ENCODE measurements at places on chromosomes 12 and 14.

DNA sequence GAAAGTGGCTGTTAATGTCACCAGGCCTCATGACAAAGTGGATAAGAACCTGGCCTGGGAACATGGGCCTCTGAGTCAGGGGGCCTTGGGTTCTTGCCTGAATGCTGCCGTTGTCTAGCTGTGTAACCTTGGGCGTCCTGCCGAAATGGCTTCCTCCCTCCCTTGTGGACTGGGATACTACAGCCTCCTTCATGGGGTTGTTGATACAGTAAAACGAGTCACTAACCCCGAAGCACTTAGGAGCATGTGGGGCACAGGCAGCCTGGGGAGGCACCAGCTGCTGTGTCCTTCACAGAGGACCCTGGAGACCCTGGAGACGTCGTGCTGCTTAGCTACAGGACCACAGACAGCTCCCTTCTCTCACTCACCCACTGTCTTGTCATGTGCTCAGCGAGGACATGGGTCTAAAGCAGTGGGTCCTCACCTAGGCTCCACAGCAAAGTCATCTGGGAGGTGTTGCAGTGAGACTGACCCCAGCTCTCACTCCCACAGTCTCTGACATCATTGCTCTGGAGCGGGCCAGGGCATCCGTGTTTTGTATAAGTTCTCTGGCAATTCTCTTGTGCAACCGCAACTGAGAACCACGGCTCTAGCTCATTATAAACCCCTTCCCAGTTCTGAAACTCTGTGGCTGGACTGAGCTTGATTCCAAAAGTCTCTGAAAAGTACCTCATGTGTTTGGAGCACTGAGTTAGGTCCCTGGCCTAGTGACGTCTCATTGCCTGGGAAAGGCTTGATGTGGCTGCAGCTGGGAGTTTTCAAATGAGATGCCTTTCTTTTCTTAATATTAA, 42.1 kb downstream of the SERPINA3 start:
- peak; percentile 34 for DNase-seq

DNA sequence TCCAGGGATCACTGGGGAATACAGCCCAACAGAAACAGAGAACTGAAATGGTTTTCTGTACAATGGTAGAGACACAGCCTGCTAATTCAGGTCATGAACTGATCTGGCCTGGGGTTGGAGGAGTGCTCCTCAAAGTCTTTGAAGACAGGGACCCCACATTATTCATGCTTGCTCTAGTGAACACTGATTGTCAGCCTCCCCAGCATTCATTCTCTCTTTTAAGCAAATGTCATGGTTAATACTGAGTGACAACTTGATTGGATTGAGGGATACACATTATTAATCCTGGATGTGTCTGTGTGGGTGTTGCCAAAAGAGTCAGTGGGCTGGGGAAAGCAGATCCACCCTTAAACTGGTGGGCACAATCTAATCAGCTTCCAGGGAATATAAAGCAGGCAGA, 288.4 kb upstream of the NOS1 start:
- DNase-seq = no peak

- no peak for DNase-seq
Measured at GRCh38 chr12:86137936-86138335, 118.3 kb downstream of the MGAT4C start.

- DNase-seq = no peak
Measured at GRCh38 chr14:36362648-36363047, 42.2 kb upstream of the MBIP start.

GRCh38 chr12:20716985-20717384, 21.9 kb downstream of the SLCO1C1 start:
- DNase-seq = no peak

DNA sequence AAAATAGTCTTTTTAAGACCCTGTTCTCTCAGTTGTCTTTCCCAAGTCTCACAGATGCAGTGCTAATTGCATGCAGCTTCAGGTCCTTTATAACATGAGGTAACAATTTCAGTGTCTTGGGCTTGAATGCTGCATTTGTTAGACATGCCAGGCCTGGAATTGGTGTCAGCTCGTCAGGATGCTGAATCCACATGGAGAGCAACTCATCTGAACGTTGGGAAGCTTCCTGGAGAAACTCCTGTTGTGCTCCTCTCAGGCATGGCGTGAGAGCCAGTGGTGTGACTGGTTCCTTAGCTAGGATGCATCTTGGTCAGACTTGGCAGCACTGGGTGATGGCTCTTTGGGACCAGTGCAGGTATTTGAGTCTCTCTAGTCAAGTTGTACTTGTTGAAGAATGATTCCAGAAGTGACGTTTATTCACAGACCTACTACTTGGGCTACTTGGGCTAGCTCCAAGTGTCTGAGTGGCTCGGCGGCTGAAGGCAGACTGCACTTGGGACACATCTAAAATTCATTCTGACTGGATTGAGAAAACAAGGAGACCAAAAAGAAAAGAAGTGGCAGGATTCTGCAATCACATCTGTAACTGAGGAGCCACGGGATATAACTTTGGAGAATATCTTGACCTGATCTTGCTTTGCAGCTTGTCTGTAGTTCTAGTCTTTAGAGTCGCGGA, 134.8 kb upstream of the ARHGAP5 start:
- DNase-seq = no peak

GRCh38 chr14:75428230-75429104, 645 bp downstream of the JDP2 start:
- DNase-seq = no peak

- no peak for DNase-seq
Measured at GRCh38 chr14:62546862-62547474, 498.3 kb downstream of the KCNH5 start.

GRCh38 chr12:65462484-65462883, 184.0 kb downstream of the MSRB3 start:
- no peak for DNase-seq

- DNase-seq = no peak
Measured at GRCh38 chr12:4215229-4216186, 58.1 kb upstream of the CCND2 start.

DNA sequence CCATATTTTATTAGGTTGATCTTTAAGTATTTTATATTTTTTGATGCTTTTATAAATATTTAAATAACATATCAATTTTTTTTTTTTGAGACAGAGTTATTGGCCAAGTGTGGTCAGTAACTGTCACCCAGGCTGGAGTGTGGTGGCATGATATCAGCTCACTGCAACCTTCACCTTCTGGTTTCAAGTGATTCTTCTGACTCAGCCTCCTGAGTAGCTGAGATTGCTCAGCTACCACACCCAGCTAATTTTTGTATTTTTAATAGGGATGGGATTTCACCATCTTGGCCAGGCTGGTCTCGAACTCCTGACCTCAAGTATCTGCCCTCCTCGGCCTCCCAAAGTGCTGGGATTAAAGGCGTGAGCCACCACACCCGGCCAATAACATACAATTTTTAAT, 71.1 kb downstream of the FUT8 start:
- no peak for DNase-seq

DNA sequence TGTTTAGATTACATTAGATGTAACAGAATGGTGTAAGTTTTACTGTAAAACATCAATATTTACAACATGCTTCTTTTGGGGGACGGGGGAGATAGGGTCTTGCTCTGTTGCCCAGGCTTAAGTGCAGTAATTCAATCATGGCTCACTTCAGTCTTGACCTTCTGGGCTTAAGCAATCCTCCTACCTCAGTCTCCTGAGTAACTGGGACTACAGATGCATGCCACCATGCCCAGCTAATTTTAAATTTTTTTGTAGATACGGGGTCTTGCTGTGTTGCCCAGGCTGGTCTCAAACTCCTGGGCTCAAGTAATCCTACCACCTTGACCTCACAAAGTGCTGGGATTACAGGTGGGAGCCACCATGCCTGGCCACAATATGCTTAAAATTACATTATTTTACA, 23.8 kb downstream of the TUBA1A start:
- DNase-seq = no peak

GRCh38 chr12:40149673-40150260, 43.9 kb upstream of the SLC2A13 start:
- no peak for DNase-seq

DNA sequence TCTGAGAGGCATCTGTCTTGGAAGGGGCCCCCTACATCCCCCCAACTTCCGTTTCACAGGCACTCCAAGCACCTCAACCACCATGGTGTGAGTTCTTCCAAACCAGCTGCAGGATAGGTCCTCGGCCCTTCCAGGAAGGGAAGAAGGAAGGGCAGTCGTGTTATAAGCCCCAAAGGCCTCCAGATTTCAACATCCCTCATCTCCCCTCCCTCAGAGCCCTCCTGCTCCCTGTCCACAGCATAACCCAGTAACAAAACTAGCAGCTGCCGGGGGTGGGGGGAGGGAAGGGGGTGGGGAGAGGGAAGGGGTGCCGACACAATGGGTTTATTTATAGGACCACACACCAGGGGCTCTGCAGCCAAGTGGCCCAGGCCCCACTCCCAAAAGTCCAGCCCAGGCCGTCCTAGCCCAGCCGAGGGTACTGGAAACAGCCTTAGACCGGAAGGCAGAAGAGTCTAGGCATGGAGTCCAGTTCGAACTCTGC, 18.3 kb downstream of the NCKAP5L start:
- DNase-seq = no peak

GRCh38 chr14:75627406-75627805, 33.3 kb downstream of the ERG28 start:
- no peak for DNase-seq

DNA sequence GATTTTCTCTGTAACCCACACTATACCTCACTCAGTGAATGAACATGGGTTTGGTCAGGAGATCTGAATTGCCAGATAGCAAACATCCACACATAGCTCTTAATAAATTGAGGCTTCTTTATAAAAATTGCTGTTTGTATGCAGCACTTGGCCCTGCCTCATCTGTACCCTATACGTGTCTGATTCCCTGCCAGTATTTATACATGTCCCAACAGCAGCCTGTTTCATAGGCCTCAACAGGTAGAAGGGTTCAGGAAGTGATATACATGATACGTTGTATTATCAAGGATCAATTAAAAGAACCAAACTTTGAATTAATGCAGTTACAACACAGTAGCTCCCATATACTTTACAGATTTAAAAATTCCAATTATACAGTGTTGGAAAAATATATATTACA, 32.3 kb downstream of the RASSF9 start:
- no peak for DNase-seq

DNA sequence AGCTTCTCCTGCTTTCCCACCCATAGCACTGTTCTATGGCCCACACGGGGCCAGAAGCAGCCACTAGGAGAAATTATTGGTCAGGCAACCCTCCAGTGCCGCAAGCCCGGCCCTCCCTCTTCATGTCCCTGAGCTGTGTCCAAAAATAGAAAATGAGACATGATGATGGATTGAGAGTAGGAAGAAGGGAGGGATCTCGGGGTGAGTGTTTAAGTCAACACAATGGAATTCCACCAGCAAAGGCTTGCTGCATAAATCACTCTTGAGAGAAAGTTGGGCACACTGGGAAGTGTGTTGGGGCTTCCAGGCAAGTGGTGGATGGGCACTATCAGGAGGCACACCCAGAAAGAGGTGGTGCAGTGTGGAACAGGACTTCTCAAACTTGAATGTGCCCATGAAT, 94.2 kb downstream of the LLPH start:
- DNase-seq = no peak

GRCh38 chr14:51547260-51547659, 104.5 kb upstream of the FRMD6 start:
- DNase-seq = no peak

- DNase-seq = no peak
Measured at GRCh38 chr12:95976416-95976832, 19.7 kb downstream of the HAL start.

- DNase-seq = no peak
Measured at GRCh38 chr14:68451696-68452373, 341.0 kb downstream of the ZFP36L1 start.

DNA sequence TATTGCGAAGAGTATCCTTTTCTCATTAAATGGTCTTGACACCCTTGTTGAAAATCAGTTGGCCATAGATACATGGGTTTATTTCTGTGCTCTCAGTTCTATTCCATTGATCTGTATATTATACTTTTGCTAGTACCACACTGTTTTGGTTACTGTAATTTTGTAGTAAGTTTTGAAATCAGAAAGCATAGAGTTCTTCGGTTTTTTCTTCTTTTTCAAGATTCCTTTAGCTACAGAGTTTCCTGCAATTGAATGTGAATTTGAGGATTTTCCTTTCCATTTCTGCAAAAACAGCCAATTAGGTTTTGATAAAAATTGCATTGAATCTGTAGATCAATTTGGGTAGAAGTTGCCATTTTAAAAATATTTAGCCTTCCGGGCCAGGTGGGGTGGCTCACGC, 60.2 kb downstream of the ARHGAP5 start:
- no peak for DNase-seq

DNA sequence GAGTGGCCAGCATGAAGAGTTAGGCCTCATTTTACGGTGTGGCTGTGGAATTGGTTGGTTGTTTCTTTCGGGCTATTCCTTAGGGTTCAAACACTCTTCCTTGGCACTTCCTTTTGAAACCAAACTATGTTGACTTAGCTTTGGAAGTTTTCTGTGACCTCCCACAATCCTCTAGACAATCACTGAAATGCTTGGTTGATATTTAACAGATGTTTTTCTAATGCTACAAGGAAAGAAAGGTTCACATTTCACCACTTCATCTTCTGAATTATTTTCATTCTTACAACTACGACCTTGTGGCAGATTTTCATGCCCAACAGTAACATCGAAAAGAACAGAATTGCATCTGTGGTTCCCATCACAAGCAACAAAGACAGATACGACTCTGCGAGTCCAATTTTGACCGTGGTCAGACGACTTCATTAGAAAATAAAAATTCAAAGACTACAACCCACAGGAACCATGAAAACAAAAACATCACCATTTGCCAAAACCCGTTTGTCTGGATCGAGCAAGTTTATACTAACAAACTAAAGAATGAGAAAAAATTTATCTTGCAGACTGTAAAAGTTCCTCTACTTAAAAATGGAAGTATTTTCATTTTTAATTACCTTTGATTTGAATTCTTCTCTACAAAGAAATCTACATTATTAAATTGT, 16.9 kb downstream of the PRKAB1 start:
- DNase-seq = no peak

DNA sequence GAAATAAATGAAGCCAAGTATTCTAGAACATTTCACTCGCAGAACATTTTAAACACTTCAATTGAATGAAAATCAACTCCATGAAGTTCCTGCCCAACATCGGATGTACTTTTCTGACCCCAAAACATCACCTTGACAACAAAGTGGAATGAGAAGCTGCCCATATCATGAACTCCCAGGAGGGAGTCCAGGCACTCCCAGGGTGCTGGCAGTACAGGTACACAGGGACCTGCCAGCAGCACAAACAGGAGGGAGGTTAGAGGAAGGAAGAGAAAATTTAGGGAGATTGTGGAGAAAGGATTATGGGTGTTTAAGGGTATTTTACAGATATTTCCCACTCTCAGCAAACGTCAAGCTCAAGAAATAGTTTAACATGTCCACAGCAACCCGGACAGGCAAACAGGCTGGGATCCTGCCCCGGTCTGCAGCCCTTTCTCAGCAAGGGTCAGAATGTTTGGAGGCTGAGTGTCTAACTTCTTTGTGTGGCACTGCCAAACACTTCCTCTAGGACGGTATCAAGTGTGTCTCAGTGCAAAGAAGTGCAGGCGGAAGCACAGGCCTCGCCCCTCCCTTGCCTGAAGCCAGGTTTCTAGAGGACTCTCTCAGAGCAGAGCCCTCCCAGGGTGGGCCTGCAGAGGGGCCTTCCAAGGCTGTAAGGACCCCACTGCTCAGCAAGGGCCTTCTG, 72.2 kb downstream of the SETD3 start:
- no peak for DNase-seq

DNA sequence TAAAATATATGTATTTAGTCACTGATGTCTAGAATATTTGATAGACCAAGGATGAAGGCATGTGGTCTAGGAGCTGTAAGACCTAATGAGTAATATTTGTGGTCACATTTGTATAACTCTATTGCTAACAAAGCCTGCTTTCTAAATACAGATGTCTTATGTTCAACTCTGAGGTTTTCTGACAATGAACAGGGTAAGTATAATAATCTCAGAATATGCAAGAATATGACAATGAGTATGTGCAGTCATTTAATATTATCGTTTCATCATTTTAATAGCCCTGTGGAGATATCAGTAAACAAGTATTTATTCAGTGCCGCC, 389.6 kb downstream of the LRIG3 start:
- no peak for DNase-seq
